ENCODE measurements at places on chromosomes 12 and 14.

DNA sequence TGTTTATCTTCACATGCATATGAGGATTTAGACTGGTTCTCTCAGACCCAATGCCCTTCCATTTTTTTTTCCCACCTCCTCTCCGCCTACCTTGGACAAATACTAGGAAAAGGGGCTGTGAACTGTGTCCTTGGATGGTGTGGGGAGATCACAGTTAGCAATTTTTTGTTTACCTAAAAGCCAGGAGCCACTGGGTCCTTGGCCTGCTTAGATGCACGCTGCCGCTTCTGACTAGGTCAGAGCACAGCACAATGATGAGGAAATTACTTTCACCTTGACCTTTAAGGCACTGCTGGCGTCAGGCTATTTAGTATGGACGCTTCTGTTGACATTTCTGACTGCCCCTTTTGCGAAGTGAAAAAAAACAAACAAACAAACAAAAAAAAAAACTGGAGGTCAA is 1.9 kb downstream of the CCDC38 start:
- DNase-seq: no peak

DNA sequence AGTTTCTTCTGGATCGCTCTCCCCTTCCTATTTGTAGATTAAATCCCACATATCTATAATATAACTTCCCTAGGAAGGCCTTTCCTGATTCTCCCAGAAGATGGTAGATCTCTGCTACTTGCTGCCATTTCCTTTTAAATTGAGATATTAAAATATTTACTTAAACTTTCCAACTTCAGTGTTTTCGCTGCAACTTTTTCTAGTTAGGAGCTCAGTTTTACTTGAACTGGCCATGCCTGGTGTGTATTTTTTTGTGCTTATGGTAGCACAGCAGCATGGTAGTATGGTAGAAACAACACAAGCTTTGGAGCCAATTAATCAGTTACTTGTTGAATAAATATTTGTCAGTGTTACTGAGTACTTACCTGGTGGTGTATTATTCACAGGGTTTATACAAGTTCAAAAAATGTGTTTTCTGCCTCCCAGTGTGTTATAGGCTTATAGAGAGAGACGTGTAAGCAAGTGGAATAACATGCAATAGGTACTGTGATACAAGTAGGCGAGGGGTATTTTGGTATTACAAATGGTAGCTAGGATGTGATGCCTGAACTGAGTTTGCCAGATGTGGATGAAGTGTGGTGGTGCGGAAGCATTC is 2.9 kb downstream of the POLR3B start:
- DNase-seq: no peak

GRCh38 chr14:102317564-102318248 is 1.8 kb upstream of the ZNF839 start:
- no peak for DNase-seq

DNA sequence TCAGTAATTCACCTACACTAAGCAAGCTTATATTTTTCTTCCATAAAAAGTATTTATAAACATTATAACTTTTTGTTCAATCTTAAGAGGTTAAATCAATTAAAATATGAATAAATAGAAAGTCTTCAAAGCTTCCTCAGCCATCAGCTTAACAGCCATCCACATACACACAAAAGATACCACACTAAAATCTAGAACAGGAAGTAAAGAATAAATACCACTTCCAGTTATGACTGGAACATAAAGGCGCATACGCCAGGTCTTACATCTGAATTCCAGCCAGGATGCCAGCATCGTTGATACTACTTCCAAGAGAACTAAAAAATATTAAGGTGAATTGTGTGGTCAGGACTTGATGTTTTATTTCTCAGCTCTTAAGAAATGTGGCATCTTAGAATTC is 17.0 kb downstream of the SIX1 start:
- no peak for DNase-seq

- no peak for DNase-seq
Measured at GRCh38 chr12:121397521-121397920, 2.4 kb upstream of the RNF34 start.

GRCh38 chr14:67583711-67584644 is 16.1 kb downstream of the PIGH start:
- no peak for DNase-seq

GRCh38 chr12:40643976-40644375 is 48.3 kb upstream of the CNTN1 start:
- no peak for DNase-seq

DNA sequence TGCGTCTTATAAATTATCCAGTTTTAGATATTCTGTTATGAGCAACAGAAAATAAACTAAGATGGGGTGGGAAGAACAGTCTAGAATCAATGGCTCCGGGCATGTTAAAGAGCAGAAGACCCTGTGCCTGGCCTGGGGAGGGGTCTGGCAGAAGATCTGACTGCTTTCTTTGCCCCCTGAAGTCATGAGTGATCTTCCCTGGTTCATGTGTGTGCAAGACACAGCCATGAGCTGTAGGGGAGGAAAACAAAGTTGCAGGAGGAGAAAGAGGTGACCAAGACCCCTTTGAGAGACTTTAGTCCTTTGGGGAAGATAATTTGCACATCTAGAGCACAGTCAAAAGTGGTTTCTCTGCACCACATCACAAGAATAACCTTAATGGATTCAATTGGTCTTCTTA is 4.8 kb downstream of the LACRT start:
- DNase-seq: no peak

DNA sequence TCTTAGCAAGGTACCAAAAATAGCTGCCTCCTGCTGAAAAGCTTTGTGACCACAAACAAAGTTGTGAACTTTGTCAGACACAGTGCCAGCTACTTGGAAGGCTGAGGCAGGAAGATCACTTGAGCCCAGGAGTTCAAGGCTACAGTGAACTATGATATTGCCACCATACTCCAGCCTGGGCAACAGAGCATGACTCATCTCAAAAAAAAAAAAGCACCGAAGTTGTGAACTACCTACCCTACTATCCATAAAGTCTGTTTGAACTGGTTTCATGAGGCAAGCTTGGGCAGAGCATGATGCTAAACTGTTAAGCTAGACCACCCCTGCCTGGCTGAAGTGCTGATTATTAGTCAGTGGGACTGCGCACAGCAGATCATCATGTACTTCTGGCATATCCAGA is 75.5 kb downstream of the RAD52 start:
- no peak for DNase-seq

DNA sequence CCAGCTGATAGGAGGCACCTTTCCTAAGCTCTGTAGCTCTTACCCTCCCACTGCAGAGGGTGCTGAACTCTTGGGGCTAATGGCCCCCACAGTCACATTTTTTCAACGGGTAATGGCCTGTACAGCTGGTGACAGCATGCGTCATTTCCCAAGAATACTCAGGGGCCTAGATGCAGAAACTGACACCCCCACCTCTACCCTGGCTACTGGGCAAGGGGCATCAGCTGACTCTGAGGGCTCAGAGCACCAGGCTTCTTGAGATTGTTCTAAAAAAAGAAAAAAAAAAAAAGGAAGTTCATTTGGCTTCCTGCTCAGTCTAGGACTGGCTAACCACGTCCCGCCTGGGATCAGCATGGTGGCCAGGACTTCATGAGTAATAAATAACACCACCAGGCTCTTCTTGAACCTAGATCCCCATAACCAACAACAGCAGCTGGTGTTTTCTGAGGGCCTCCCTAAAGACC is 35.2 kb downstream of the ZFP36L1 start:
- DNase-seq: no peak

GRCh38 chr12:77429426-77429825 is 364.1 kb upstream of the E2F7 start:
- DNase-seq: no peak

- DNase-seq: no peak
Measured at GRCh38 chr12:131188131-131189050, 234.7 kb downstream of the ADGRD1 start.

GRCh38 chr12:83075471-83075870 is 388.8 kb downstream of the TMTC2 start:
- DNase-seq: no peak

DNA sequence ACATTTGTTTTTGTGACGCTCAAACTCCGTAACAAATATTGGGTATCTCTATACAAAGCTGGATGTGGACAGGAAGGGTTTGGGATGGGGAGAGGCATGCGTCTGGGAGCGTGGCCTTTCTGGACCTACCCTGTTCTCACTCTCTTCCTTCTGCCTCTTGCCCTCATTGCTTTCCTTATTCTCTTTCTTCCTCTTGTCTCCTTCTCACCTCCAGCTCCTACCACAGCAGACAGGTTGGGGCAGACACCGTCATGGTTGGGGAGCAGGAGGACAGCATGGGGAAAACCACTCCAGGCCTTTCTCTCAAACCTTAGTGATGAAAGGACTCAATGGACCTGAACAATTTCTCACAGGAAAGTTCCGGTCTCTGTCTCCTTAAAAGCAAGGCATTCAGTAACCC is 465.3 kb downstream of the RAD51B start:
- DNase-seq: no peak

DNA sequence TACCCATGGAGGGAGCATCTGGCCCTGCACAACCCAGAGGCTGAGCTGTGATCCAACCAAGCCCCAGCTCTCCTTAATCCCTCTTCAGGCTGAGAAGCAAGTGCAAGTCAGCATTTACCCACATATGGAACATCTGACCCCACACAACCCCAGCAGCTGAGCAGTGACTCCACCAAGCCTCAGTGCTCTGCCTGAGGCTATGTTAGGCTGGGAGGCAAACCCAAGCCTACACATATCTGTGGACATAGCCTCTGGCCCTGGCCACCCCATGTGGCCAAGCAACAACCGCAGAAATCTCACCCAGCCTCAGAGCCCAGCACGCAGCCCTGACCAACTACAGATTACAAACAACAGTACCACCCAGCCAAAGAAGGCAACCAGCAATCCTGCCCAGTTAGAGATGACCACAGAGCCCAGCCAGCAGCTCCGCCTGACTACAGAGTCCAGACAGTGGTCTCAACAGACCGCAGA is 142.8 kb downstream of the NUAK1 start:
- DNase-seq: peak; percentile 54

DNA sequence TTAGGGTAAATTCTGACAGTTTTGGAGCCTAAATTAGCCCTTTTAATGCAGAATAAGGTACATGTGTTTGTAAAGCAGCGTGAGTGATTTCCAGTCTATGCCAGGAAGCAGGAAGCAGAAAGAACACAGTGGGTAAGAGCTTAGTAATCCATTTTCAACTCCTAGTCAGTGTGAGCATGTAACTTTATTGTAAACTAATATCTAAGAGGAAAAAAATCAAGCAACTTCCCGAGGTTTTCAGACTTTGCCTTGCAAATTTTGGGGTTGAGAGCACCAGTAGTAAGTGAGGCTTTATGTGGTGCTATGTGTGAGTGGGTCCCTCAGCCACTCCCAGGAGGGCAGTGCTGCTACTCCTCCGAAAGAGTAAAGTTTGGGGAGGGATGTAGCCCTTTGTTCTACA is 2.9 kb downstream of the CIPC start:
- DNase-seq: no peak

DNA sequence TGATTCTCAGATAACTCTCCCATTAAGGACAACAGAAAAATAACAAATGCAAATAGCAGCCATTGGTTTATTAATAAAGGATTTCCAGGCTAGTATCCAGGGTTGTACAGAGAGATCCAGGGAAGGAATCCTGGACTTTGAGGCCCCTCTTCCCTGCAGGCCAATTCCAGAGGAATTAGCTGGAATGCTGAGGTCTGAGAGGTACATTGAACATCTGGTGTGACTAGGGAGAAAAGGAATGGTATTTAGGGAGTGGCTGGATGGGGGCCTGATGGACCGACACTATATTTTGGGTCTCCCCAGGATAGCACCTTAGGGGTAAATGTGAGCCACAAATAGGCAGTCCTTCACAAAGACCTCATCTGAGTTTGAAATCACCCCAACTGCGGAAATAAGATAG is 924.5 kb downstream of the AACS start:
- DNase-seq: no peak

DNA sequence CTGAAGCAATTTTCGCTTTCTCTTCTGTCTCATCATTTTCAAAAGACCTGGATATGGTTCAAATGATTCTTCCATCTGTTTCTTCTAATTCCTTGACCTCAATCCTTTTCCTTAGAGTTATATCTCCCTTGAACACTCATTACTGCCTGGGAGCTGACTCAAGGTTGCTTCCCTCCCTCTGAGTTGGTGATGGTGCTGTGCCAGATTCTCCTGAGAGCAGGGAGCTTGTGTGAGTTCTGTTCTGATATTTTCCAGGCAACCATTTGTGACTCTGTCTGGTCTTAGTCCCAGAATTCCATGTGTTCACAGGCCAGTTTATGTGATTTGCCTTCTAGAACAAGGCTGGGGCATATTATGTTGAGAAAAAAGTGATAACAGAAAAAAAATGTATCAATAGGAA is 505.1 kb upstream of the SYT1 start:
- DNase-seq: no peak

- peak; percentile 23 for DNase-seq
Measured at GRCh38 chr12:109098183-109098604, 797 bp downstream of the UNG start.

- DNase-seq: no peak
Measured at GRCh38 chr12:65494537-65494936, 216.1 kb downstream of the MSRB3 start.

DNA sequence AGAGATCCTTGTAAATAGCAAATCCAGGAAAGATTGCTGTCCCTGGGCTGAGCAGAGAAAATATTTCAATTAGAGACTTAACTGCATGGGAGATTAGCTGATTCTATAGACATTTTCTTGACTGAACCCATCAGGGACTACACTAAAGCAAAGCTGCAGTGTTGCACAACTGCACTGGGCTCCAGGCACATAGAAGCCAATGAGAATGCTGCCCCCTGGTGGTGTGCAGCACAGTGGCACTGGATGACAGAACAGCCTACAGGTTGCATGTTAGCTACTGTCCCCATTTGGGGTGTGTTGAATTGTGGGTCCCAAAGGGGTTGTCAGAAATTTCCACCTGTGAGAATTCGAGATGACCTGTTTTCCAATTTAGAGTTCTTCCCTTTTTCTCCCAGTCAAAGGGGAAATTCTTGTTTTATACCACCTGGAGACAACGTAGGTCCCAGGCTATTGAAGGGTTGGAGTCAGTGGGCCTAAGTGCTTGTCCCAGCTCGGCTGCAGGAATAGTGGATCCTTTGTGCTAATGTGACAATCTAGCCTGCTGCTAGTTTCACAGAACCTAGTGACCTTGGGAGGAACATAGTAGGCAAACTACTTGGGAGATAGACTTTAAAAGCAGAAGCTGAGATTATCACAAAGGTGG is 114.7 kb downstream of the SLC8A3 start:
- DNase-seq: peak; percentile 1

DNA sequence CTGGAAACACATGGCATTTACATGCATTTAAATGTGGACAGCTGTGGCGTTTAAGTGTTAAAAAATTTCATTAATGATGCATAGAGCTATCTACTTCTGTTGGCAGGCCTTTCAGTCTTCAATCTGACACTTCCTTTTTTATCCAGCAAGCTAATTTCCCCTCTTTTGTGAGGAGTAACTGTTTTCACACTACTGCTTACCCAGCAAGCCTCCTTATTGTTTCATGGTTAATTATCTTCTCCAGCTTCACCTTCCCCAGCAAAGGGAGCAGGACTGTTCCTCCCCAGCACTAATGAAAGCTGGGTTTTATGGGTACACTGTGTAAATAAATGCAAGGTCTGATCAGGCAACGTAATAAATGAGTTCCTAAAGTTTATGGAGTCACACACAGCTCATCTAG is 129.4 kb upstream of the NPAS3 start:
- no peak for DNase-seq

All from AG09319 (cell line).